ENCODE measurements at places on chromosomes 1 and 21. TPM values are rescaled to one million over a fixed set of nuclear protein-coding genes. Genes with fewer than 3 reads are reported as not detected.

DNA sequence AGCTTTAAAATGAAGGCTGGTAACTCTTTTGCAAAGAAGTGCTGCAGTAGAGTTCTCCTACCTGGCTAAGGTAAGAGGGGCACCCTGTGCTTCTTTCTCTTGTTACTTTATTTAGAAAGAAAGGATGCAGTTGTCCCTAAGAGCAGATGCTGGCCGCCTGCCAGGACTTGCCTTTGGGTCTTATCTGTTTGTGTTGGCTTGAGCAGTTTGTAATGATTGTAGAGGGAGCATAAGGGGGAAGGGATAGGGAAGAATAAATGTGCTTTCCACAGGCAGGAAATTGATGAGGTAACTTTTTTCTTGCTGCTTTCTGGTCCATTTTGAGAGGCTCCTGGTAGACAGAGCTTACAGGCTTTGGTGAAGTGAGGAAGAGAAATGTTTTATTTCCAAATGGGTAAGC is 229.6 kb downstream of the HHAT start:
- DNase-seq, result peak; percentile 81

GRCh38 chr1:202613571-202613970 is 96.7 kb downstream of the SYT2 start:
- no peak for DNase-seq

DNA sequence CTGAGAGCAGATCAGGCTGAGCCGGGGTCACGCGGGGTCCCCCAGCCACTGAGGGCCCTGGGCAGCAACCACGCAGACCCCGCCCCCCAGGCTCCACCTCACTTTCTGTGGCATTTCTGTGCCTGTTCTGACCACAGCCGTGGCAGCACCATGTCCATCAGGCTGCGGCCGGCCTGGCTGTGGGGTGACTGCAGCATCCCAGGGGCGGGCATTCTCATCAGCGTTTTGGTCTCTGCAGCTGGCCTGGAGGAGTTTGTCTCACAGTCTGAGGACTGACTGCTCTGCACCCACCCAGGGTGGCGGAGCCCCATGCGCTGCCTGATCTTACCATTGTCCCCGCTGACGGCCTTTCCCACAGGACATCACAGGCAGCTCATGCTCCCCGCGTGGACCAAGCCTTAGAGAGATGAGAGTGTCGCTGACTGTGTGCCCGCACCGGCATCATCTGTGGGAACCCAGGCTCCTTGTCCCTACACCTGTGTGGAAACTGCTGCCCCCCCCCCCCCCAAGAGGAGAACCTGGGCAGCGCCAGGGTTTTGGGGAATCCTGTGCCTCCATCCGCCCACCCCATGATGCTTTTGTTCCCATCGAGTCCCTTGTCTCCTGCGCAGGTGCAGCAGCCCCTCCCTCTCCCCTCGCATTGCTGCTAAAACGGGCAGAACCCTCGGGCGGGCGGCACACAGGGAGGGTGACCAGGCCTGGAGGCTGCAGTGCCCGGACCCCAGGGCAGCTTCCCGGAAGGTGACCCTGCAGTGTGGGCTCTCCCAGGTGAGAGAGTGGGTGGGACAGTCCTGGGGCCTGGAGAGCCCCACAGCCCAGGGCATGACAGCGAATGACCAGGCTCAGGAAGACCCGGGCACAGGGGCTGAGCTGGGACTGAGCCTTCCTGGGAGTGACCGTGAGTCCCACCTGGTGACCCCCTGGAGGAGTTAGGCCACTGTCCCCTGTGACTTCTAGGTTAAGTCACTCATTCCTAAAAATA is 1.8 kb downstream of the KRTAP10-1 start:
- DNase-seq, result no peak

- DNase-seq, result no peak
Measured at GRCh38 chr1:168481586-168481985, 62.2 kb downstream of the XCL2 start.

- DNase-seq, result no peak
Measured at GRCh38 chr1:157704878-157705277, 4.3 kb upstream of the FCRL3 start.

- DNase-seq, result no peak
Measured at GRCh38 chr1:30738040-30738714, 14.8 kb upstream of the MATN1 start.

GRCh38 chr1:3923378-3924185 is 23.5 kb upstream of the C1orf174 start:
- no peak for DNase-seq

DNA sequence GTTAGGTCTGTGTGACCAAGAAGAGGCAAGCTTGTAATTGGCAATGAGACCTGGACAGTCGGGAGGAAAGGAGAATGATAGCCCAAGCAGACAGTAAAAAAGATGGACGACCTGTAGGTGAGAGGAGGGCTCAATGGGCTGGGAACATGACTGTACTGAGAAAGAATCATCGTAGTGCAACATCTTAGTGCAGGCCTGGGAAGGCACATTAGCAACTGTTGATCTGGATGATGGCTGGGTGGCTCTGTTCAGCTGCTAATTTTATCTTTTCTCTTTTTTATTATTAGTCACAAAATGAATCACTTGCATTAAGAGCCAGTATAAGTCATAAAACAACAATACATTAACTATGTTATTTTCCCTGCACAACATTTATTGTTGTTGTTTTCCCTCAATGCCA is 32.9 kb downstream of the IFI44 start:
- DNase-seq, result no peak

- no peak for DNase-seq
Measured at GRCh38 chr1:53625766-53626520, 113.0 kb downstream of the GLIS1 start.

DNA sequence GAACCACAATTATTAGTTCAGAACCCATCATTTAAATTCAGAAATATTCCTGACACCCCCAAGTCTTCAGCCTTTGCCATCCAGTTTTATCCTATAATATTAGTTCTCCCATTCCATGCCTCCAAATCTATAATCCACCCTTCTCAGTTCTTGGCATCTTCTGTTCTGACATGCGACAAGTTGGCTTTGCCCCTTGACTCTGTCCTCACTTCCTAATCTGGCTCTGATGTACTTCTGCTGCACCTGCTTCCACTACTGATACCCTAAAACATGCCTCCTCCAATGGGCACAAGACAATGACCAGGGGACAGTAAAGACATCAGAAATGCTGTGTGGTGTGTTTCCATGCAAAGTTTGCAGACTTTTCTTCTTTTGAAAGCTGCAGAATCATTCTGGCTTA is 17.1 kb upstream of the FBXO28 start:
- DNase-seq, result no peak

DNA sequence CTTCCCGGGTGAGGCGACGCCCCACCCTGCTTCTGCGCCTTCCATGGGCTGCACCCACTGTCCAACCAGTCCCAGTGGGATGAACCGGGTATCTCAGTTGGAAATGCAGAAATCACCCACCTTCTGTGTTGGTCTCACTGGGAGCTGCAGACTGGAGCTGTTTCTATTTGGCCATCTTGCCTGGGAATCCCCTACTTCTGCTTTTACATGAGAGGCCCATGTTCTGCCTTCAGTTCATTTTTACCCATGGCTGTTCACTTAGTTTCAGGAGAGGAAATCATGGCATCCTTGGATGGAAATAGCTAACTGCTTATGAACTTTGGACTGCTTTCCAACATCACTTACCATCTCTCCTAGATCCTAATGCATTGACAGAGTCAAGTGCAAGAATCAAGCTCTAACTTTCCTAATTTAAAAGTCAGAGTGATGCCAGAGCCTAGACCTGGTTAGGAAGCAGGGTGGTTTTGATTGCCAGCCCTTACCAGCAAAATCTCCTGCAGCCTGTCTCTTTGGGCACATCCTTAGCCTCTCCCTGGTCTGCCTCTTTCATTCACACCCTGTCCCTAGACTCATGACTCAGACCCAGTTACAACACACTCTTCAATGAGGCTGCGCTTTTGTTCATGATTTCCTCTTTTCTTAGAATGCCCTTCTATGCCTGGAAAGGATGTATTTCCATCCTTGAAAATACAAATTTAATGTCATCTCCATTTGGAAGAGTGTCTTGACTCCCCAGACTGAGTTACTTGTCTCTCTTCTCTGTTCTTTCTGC is 137.2 kb downstream of the KCTD3 start:
- DNase-seq, result no peak

DNA sequence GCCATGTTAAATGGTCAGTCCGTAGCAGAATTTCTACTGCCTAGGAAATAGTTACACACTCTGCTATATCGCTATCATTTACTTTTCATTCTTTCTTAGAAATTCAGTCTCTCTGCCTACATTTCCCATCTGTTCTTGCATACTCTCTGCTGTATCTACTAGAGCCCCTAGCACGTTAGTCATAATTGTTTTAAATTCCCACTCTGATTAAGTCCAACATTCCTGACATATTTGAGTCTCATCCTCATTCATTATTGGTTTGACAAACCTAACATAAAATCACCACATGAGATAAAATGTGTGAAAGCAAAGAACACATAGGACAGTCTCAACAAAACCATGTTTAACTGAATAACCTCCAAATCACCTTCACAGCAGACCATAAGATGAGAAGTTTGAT is 513.6 kb downstream of the PLPP3 start:
- no peak for DNase-seq

DNA sequence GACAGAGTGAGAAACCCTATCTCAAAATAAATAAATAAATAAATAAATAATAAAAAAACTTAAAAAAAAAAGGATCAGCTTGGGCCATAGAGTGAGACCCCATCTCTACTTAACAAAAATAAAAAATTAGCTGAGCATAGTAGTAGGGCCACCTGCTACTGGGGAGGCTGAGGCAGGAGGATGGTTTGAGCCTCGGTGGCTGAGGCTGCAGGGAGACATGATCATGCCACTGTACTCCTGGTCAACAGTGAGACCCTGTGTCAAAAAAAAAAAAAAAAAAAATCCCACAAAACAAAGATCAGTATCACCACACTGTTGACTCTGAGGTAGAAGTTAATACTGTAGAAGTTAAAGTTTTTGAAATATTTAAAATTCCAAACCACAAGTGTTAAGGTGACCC is 29.1 kb downstream of the SLC16A1 start:
- no peak for DNase-seq

GRCh38 chr1:151050051-151050688 is 2.6 kb downstream of the C1orf56 start:
- DNase-seq, result no peak

DNA sequence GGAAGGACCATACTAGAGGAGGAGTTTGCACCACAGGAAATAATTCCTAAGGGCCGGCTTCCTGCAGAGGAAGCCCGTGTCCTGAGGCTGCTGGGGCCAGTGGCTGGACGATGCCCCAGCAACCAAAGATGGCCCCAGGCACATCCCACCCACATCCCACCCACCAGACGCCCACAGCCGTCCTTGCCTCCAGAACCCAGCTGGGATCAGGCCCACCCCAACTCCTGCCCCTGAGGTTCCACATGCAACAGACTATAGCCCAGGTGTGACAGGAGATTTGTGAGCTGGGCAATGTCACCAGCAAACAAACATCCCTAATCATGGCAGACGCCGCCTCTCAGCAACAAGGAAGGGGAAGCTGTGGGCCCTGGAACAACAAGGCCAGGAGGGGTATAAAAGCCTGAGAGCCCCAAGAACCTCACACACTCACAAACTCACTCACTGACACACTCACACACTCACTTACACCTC is at the start of gene KRTAP10-9:
TSS of gene KRTAP10-9 (plus strand) at position 421 of the 471 bp plus-strand sequence. CDS start 79 bp downstream, outside the sequence.
- DNase-seq, result no peak

GRCh38 chr21:16422702-16423101 is 692.9 kb downstream of the USP25 start:
- DNase-seq, result no peak

The TP73 gene
- total RNA-seq, result 0.05 TPM

The GNG4 gene
- not detected for total RNA-seq

The OR2T11 gene
- not detected for total RNA-seq

The PLPPR4 gene
- total RNA-seq, result 0.55 TPM
